Uterus (tissue), 4 donors: ENCODE measurements at places on chromosomes 4 and X. TPM values are rescaled to one million over a fixed set of nuclear protein-coding genes. Genes with fewer than 3 reads are reported as not detected.

DCAF12L1 gene
- 0.12 TPM for total RNA-seq

PPEF1 gene
- total RNA-seq = not detected

NALF2 gene
- not detected for total RNA-seq

DNA sequence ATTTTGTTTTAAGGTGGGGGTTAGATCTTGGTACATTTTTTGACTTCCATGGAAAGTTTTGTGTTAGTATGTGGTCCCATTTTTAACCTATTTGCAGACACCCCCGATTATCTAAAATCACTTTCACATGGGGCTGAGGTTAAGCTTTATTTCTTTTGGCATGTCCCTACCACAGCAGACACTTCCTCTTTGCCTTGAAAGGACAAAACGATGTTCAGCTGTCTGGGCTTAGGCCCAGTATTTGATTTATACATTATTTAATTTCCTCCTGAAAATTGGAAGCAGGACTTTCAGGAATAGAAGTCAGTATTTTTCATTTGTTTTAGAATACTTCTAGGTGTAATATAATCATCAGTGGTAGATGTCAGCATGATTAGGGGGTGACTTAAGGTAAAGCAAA, 112.4 kb upstream of the SPRY1 start:
- no peak for DNase-seq

DNA sequence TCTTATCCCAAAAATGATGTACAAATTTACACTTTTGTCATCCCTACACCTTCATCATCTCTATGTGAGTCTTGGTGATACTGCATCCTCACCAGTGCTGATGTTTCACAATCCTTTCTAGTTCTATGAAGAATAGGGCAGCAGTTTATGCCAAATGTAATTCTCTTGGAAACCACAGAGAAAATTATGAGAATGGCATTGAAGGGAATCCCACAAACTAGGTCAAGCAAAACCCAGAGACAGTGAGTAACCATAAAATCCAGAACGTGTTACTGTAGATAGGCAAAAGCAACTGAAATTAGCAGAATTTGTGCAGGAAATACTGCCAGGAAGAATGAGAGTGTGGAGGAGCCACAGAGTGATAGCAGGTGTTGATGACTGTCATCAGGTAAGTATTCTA, 24.5 kb downstream of the IL15 start:
- DNase-seq = no peak

DNA sequence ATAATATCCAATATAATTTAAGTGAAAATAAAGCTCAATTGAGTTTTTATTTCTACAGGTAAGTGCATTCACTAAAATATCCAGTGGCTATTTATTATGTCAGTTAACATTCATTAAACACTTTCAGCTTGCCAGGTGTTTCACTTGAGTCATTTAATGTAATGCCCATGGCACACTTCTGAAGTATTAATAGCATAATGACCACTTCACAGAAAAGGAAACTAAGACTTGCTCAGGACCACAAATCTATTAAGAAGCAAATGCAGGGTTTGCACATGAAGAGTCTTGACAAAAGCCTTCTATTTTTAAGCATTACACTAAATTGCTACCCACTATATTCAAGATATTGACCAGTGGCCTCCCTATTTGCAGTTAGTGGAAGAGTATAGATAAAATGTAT, 612.7 kb downstream of the KCTD8 start:
- DNase-seq = no peak

GRCh38 chr4:78068481-78068880, 11.4 kb downstream of the FRAS1 start:
- DNase-seq = no peak

DNA sequence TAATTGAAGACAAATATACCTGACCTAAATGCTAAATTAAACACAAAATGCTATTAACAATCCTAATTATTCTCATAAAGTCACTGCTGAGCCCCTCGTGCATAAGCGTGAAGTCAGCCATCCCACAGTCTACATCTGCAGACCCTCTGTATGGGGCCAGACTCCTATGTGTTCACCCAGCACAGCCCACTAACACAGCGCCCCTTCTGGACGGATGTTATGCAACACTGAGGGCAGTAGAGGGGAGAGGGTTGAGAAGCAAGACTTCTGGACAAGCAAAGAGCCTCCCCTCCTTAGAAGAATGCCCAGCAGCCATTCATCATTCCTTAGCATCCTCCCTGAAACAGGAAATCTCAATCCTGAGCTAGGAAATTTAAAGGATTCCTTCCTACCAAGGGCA, 7.9 kb downstream of the TRPC3 start:
- DNase-seq = no peak

DNA sequence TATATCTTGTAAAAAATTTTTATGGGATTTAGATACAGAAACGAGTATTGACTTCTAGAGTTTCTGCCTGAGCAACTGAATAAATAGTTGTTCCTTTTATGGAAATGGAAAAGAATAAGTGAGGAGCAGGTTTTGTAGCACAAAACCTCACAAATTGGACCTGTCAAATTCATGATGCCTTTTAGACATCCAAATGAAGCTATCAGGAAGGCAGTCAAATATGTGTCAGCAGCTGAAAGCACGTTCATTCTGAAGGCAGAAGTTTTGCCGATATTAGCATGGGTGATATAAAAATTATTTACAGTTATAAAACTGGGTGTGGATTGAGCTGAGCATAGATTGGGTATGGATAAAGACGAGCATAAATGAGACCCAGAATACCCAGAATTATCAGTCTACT, 374.0 kb downstream of the EPHA5 start:
- DNase-seq = no peak

SUPT20HL2 gene
- total RNA-seq = not detected

- no peak for DNase-seq
These were observed 34.9 kb downstream of the POLR2B start for GRCh38 chr4:57013543-57014120.

DNA sequence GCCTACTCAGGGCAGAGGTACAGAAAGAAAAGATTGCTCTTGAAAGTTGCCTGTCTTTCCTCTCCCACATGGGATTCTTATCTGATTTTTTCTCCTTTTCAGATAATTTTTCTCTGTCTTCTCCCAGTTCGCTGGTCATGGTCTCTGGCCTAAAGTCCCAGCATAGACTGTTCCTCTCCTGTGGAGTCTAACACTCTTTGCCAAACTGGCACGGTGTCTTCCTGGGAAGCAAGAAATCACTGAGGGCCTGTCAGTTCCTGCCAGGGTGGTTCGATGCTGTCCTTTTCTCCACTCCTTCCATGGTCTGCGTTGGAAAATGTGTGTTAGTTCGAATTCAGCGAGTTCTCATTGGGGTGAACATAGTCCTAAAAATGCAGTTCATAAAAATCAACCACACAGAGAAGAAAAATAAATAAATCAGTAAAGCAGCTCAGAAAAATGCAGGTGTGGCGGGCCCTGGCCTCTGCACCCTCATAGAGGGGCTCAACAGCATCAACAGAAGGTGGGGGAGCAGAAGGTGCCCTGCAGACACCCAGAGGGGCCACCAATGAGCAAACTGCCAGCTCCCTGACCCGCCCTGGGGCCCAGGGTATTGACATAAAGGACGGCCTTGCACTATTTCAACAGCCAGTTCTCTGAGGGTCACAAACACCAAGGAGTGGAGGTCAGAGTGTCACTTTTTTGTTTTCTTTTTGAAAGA, 2.1 kb downstream of the RGN start:
- DNase-seq = no peak

VCX3A gene
- total RNA-seq = not detected

CCDC158 gene
- total RNA-seq = under 0.01 TPM

LPAR4 gene
- total RNA-seq = 31.7 TPM

CT45A3 gene
- not detected for total RNA-seq

PPARGC1A gene
- total RNA-seq = 1.5 TPM

GRCh38 chrX:119523664-119524184, 41.5 kb downstream of the STEEP1 start:
- no peak for DNase-seq

SPP1 gene
- 10.1 TPM for total RNA-seq

GRCh38 chr4:53563824-53564223, 27.5 kb downstream of the LNX1 start:
- DNase-seq = no peak

- DNase-seq = no peak
These were observed 281.8 kb downstream of the RAPGEF2 start for GRCh38 chr4:159384632-159385031.

DNA sequence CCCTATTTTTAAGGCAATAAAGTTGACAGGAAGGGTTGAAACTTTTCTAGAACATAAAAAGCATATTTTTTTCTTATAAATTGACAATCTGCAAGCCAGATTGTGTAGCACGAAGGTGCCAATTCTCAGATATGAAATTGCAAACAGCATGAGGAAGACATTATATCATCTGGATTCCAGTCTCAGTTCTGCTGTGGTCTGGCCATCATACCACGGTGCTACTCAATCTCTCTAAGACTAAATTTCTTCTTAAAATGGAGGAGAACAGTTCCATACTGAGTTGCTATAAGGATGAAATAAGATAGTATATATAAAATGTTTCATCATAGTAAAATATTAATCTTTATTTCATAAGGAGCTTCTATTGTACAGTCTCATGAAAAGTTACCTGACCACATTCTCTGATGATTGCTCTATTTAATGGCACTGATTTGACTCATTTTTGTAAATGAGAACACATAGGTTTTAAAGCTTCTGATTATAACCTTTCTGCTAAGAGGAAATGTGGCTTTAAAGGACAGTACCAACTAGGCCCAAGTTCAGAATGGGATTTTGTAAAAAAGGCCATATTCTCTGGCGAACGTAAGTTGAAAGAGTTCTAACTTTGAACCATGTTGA, 127.9 kb downstream of the SHROOM3 start:
- no peak for DNase-seq

CAPN6 gene
- 10.7 TPM for total RNA-seq

GRCh38 chr4:56245547-56246232, 141.6 kb downstream of the AASDH start:
- no peak for DNase-seq

GRCh38 chr4:57554556-57555092, 444.4 kb upstream of the IGFBP7 start:
- DNase-seq = no peak

SSX2 gene
- total RNA-seq = not detected

GRCh38 chr4:10656988-10657387, 27.6 kb downstream of the CLNK start:
- no peak for DNase-seq

GRCh38 chr4:41538887-41539498, 1.0 kb downstream of the LIMCH1 start:
- DNase-seq = no peak

ADD1 gene
- 251 TPM for total RNA-seq

GRCh38 chr4:140331245-140331644, 42.2 kb upstream of the SCOC start:
- DNase-seq = no peak

IGFBP7 gene
- 653 TPM for total RNA-seq

- DNase-seq = no peak
These were observed 55.2 kb downstream of the RTL3 start for GRCh38 chrX:78603908-78604307.

LDOC1 gene
- 2.6 TPM for total RNA-seq

GRCh38 chr4:101128473-101128872, 218.9 kb downstream of the PPP3CA start:
- no peak for DNase-seq

- DNase-seq = no peak
These were observed 195.0 kb upstream of the HS3ST1 start for GRCh38 chr4:11623726-11624037.

PPP4R3C gene
- total RNA-seq = not detected

NDNF gene
- total RNA-seq = 10.9 TPM

- no peak for DNase-seq
These were observed 301.4 kb upstream of the AADAT start for GRCh38 chr4:170391066-170391740.

DNA sequence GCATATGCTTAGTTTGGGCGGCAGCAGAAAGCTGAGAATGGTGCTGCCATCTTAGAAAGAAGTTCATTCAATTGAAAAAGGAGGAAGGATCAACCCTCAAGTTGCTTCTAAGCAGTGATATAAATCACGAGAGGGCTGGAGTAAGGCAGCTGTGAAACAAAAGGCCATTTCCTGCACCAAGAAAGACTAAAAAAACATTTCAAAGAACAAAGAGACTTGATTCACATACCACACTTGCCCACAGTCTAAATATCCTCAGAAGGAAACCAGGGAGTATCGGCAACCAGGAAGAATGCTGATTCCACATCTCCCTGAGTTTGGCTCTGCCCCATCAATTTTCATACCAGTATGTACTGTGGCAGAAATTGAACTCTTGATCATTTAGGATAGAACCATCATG, 240.1 kb downstream of the OPHN1 start:
- no peak for DNase-seq

- DNase-seq = no peak
These were observed 22.8 kb downstream of the CFAP99 start for GRCh38 chr4:2441393-2442174.
